ENCODE measurements at places on chromosomes 5 and 9. TPM values are rescaled to one million over a fixed set of nuclear protein-coding genes. Genes with fewer than 3 reads are reported as not detected.

DNA sequence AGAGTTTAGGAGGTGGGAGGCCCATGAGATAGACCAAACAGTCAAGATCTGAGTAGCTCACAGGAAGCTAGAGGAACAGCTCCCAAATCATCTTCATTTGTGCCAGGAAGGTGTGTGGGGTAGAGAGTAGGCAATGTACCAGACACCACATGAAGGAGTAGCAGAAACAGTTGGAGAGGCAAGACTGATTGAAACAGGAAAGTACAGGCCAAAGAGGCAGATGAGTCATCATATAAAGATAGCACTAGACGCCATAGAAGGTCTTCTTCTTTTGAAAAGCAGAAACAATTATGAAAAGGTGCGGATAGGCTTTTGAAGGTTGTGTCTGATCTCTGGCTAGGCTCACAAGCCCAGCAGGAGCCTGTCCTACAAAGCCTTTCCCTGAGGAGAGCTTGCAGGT is 62.7 kb upstream of the PALM2AKAP2 start:
- no peak for DNase-seq

- DNase-seq = no peak
These were observed 205.3 kb downstream of the SLCO4C1 start for GRCh38 chr5:102090770-102091169.

- DNase-seq = no peak
These were observed 94.3 kb downstream of the INSYN2B start for GRCh38 chr5:169886033-169886432.

DNA sequence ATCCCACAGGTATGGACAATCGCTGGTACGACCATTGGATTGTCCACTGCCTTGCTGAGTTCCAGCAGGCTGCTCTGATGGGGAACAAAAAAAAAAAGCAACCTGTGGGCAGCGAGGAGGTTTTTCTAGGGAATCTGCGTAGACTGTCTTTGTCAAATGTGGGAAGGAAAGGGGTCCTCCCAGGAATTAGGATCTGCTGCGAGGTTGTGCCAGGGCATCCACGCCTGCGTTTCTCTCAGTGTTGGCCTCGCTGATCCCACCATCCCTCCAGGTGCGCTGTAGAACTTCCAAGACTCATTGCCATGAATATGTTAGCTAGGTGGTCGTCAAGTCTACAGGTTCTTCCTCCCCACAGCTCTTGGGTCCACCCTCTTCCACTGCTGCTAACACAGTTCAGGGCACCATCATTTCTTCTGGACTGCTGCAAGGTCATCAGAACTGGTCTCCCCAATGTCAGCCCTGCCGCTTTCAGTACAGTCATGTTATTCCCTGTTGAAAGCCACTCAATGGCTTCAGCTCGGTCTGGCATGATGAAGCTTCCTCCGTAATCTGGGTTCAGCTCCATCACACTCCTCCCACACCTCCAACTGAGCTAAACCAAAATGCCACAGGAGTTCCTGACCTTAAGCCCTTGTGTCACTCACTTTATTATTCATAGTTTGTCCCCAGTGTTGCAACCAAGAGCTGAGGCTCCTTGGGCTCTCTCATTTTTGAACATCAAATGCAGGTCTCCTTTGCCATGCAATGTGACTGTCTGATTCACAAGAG is 79.5 kb upstream of the DMRT1 start:
- peak; percentile 30 for DNase-seq

DNA sequence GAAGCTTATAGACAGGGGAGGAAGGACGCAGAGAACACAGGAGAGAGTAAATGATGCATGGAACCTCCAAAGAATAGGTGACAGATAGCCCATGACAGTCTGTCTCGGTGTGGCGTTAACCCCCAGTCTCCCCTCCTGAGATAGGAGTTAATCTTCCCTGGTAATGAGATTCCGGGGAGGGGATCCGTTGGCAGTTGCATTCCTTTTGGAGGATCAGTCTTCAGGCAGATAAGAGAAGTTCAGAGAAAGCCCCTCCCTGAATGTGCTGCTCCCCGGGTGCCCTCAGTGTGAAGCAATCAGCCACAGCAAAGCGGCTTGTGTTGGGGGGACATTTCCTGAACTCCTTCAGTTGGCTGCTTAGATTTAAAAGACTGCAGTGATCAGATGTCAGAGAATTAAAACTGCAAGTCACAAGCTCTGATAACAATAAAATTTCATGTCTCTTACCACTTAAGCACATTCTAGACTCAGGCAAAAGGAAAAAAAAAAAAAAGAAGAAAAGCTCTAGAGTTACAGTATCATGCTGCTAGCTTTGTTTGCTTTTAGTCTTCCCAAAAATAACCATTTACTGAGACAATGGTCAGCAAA is 121.1 kb downstream of the EGFLAM start:
- DNase-seq = peak; percentile 7

- no peak for DNase-seq
These were observed 2.3 kb downstream of the SLC22A4 start for GRCh38 chr5:132296412-132297016.

- DNase-seq = no peak
These were observed 40.4 kb downstream of the CFAP95 start for GRCh38 chr9:69861011-69861410.

DNA sequence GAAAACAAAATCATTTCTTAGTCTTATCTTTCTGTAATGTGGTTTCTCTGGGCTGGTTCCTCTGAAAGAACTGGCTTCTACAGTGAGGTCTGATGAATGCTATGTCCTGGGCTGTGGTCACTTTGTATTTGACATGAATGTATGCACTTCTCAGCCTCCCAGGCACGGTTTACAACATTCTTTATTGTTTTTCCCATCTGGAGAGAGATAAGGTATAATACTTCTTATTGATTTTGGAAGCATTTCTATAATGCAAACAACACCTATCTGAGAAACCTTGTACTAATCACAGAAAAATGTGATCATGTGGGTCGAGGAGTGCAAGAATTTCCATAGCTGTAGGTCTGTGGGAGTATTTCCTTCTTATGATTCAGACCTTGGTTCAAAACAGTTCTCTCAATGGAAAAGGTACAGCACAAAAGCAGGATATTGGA is 46.9 kb downstream of the ACTBL2 start:
- DNase-seq = no peak

- DNase-seq = no peak
These were observed 166.0 kb downstream of the ROR2 start for GRCh38 chr9:91783876-91784672.

DNA sequence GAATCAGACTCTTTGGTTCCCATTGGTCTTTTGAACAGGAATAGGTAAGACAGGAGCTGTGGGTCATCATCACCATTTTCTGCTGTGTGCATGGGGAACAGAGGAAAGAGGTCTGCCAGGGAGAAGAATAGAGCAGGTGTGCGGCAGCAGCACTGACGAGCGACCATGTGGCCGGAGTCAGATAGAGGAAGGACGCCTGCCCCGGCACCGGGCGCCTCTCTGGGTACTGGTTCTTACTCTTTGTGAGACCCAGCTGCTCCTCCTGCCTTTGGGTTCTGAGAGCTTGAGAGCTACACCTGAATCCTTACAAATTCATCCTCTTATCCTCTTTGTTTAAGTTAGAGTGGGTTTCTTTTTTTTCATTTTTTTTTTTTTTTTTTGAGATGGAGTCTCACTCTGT is 90.8 kb downstream of the NDFIP1 start:
- no peak for DNase-seq

C5orf52 gene
- not detected for total RNA-seq

NSG2 gene
- total RNA-seq = 0.78 TPM

PCDHGA11 gene
- total RNA-seq = 8.2 TPM

FAM153A gene
- total RNA-seq = not detected

CER1 gene
- total RNA-seq = 3.4 TPM
